WERI-Rb-1 (cell line): ENCODE measurements at places on chromosomes 2 and 18.

DNA sequence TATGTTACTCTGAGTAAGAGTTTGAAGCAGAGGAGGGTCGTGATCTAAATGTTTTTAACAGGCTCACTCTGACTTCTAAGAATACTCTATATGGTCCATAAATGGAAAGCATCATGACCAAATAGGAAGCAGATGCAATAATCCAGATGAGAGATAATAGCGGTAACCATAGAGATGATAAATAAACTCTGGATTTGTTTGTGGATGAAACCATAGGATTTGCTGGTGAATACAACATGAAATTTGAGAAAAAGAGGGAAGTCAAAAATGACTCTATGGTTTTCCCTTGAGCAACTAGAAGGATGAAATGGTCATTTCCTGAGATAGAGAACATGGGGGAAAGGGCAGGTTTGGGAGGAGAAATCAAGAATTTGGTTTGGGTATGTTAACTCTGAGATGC, 3.9 kb downstream of the HEATR5B start:
- DNase-seq: no peak

DNA sequence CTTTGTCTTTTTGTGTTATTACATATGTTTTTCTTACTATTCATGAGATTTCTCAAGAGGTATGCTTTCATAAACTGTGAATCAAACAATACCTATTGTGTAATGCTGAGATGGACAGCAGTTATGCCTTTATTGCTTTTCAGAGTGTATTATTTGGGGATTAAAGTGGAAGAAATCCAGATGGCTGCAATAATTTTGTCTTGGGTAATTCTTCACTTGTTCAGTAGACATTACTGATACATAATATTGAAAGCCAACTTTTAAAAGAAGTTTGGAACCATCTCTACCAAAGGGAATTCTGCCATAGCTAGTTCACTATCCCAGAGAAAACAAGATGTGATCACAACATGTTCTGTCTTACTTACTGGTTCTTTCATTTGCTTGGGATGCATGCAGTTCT, 253.4 kb upstream of the ZSWIM2 start:
- no peak for DNase-seq

GRCh38 chr2:65367524-65367923, 64.9 kb downstream of the SPRED2 start:
- DNase-seq: no peak

GRCh38 chr18:45456090-45457021, 158.9 kb upstream of the SLC14A2 start:
- no peak for DNase-seq

DNA sequence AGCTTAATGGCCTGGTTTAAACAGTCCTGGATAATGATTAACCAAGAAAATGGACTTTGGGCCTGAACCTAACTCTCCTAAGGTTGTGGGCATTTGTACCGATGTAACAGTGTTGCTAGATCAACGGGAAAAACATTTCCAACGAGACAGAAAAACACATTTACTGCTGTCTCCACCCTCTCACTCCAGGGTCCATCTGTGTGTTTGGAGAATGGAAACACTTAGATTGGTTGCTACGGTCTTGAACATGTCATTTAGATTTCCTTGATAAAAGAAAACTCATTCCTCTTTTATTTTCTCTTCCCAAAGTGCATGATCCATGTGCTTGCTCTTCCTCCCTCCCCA, 88.0 kb downstream of the SOCS6 start:
- DNase-seq: no peak

GRCh38 chr2:96970910-96971309, 15.5 kb downstream of the FAM178B start:
- DNase-seq: no peak

- no peak for DNase-seq
These were observed 33.1 kb downstream of the MBD2 start for GRCh38 chr18:54191352-54191751.

DNA sequence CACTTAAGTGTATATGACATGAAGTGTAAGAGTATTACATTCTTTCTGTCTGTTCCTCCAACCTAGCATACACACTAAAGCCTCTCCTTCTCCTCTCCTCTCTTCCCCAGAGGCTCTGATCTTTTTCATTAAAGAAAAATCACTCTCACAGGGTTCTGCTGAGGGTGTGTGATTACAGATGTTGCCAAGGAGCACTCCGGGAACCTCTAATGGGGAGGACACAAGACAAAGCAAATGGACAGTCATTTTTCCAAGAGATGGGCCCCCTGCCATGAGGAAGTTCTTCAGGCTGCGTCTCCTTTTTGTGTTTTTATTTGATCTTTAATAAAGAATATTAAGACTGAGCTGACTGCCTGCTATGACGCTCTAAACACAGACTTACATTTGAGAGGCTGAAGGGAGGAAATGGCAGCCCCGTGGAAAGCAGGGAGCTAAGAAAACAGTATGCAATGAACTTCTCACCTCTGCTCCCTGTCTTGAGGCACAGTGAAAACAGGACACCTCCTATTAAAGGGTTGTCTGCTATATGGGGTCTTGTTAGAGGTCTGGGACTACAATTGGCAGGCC, 578.1 kb downstream of the PIK3C3 start:
- DNase-seq: no peak

GRCh38 chr18:8402237-8402636, 207.0 kb upstream of the RAB12 start:
- DNase-seq: no peak

DNA sequence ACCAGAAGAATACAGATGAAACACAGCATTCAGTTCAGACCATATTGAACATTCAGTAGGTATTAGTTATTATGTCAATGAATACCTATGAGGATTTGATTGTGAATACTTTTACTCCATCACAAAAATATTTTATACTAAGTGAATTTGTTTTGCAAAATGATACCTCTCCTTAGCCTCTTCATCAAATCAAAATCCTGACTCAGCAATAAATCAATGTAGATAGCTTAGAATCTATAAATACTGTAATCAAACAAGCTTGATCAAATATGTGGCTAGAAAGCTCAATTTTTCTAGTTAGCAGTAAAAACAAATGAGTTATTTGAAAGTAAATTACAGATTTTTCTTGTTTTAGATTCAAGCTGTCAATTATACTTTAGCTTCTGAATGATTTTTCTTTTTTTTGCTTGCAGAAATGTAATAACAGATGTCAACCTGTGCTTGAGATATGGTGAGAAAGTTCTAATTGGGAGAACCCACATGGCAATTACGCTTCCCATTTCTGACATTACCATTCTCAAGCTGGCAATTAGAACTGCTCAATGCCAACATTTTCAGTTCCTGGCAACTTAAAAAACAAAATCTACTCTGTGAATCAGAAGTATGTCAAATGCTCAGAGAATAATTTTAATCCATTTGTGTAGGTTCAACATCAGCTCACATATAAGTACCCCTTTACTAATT, 109.6 kb downstream of the PRELID3A start:
- DNase-seq: no peak

- no peak for DNase-seq
These were observed 27.9 kb upstream of the RNU4ATAC start for GRCh38 chr2:121502781-121503180.

GRCh38 chr2:106314444-106314843, 120.3 kb upstream of the UXS1 start:
- DNase-seq: no peak

- DNase-seq: peak; percentile 63
These were observed 42.5 kb downstream of the CPO start for GRCh38 chr2:206981739-206982340.

- no peak for DNase-seq
These were observed 203.3 kb downstream of the PTGR3 start for GRCh38 chr18:75005626-75006025.

- DNase-seq: no peak
These were observed 40.7 kb downstream of the CTDP1 start for GRCh38 chr18:79720359-79720733.

DNA sequence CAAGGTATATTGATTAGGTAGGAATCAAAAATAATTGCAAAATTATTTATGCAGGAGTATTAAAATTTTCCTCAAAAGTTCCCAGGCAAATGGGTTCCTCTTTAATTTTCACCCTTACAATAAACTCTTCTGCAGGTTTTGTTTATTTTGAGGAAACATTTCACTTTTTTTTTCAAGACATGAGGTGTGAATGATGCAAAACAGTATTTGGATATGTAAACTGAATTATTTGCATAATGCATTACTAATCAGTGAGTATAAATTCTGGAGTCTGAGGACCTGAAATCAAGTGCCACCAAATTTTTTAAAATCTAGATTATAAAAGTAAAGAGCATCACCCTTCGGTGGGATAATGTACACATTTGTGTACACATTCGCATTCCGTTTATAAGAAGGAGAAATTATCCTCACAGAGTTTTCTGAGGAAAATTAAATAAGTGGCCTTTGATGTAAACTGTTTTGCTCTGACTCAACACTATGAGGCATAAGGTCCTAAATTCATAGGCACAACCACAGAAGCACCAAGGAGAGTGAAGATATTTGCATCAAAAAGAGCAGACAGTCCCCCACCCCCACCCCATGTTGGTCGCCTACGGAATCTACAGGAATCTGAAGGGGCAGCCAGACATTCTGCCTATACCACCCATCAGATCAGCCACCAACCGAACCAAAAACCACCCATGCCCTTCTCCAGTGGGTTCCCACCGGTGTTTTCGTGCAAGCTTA, 33.1 kb downstream of the BCL11A start:
- DNase-seq: no peak

- DNase-seq: no peak
These were observed 413.5 kb downstream of the TMX3 start for GRCh38 chr18:68301441-68301840.

GRCh38 chr2:32756074-32756727, 128.4 kb downstream of the TTC27 start:
- DNase-seq: no peak

DNA sequence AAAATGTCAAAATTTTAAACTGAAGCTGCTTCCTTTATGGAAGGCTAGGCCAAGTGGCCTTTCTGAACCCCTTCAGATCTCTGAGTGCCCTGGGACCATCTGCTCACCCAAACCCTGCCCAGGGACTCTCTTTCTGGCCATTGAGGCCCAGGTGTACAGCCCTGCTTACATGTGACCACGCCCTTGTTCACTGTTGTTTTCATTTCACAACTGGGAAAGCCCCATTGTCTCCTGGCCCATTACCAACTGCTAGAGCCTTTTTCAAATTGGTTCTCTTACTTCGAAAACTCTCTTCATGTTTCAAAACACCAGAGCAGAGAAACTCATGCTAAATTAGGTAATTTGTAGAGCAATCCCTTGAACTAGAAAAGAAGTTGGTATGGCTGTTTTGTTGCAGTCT, 219.5 kb upstream of the TANK start:
- DNase-seq: no peak

DNA sequence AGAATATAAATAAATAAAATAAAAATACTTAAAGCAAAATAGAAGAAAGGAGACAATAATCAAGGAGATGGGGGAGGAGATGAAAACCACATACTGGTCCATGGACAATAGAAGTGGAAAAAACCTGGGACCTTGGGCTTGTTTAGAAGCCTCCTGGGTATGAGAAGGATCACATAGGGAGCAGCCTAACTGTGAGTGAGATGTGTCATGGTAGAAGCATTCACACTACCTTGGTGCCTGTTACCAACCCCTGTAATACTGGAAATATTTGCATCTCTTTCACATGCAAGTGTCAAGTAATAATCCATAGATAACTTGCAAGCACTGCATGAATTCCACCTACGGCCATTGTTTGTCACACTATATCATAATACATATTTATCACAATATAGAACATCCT, 23.2 kb upstream of the RNF103 start:
- DNase-seq: no peak

DNA sequence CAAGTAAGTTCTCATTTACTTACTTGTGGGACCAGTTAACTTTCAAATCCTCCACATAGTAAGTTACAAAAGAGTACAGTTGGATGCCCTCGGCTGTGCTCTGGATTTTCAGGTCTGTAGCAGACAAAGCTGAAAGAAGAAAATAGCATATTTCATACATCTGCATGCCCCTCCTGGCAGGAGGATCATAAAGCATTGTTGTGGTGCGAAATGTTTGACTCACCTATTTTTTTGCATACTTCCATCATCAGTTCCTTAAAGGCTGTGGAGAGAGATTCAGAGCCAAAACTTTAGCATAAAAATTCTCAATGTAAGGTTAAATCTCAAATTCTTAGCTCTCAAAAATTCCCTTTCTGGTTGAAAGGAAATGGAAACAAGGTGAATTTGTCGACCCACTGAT, 70.8 kb upstream of the LPIN2 start:
- no peak for DNase-seq

DNA sequence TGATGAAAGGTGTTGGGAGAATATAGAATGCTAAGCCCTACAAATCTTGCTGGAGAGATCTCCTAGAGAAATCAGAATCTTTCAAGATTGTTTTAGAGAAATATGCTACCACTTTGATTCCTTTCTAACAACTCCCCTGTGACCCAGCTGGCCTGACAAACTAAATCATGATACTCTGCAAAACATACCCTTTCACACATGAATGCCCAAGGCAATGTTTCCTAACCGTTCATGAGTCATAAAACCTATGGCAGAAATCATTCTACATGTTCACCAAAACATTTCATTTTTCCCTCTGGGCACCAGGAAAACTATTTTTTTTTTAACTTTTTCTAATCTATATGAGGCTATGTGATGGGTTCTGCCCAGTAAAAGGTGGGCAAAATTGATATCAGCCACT, 77.8 kb upstream of the SETBP1 start:
- no peak for DNase-seq

DNA sequence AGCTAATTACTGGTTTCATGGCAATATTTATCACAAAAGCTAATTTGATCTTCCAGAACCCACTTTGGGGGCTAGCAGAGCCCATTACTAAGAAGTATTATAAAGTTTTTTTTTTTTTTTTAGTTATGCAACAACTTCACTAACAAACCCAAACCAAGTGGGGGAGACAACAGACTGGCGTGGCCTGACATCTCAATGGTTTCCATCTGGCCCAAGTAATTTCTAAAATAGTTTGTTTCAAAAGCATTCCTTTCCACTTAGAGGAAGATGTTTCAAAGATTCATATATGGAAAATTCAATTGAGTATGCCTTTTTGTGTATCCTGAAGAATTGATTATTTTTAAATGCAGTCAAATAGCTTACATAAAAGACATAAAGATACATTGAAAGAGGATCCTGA, 367.1 kb downstream of the HRH4 start:
- DNase-seq: no peak

- DNase-seq: no peak
These were observed 287.2 kb downstream of the RDH14 start for GRCh38 chr2:18273205-18273604.

DNA sequence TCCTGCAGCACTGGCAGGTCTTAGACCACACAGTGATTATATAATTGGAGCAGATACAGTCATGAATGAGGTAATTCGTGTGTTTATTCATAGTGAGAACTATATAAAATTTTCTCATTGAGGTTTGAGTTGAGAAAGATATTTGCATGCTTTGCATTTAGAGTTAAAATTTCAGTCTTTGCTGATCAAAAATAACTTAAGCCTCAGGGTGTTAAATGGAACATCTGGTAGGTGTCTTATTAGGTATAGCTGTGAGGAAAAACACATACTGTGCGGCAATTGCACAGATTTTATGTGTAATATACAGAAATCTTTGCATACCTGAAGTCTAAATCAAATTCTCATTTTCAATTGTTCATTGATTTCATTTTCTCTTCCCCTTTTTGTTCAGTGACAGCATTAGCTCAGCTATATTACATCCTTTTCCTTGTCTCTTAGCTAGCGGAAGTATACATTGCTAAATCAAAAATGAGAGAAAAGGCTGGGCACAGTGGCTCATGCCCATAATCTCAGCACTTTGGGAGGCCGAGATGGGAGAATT, 21.2 kb downstream of the GORASP2 start:
- no peak for DNase-seq
